ENCODE measurements at places on chromosomes 3 and 15.

DNA sequence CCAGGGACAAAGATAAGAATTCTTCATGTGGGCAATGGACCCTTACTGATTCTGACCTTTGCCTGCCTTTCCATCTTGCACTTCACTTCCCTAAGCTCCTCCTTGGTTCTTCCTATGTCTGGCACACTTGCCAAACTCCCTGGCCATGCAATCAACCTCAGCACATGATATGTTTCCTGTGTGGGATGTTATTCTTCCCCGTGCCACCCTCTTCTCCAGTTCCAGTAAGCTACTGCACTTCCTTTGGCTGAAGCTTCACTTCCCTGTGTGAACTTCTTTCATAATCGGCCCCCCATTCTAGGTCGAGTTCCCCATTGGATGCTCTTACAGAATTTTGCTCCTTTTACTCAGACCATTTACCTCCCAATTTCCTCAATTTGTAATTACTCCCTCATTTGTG is 10.7 kb upstream of the TASOR start:
- DNase-seq, result no peak

GRCh38 chr15:101168463-101168824 is 83.4 kb downstream of the CHSY1 start:
- DNase-seq, result no peak

DNA sequence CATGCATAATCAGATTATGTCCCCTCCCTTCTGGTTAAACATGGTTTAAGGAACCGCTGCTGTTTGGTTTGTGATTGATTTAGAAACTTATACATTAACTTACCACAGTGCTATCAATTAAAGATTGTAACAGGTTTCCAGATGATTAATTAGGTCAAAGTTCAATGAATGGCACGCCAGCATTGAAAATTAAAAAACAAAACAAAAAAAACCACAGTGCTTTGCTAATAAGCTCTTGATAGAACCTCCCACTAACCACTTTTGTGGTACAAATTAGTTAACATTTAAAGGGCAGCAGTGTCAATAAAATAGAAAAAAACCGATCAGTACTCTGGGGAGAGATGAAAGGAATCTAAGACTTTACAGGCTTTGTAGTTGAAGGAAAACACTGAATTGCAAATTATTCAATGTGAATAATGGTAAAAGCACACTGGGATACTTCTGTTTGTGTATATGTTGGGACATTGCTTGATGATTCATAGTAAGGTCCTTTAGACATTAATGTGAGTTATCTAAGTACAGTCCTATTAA is 7.6 kb upstream of the C3orf38 start:
- DNase-seq, result no peak

DNA sequence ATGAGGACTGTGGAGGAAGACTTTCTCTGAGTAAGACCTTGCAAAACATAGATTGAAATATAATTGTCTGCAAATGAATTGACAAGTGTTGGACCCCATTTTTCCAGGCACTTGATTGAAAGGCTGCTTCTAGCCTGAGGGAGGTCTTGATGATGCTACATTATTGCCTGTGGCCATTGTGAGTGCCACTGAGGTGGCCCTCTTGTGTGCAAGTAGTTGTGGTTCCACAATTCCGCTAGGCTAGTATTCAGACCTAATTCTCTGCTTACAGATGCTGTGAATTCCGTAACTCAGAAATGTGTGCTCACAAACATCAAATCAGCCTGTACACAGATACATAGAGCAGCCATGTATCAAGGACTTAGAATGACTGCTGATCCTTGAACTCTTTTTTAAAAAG is 34.7 kb downstream of the FNDC3B start:
- DNase-seq, result no peak

GRCh38 chr15:82871358-82871757 is 61.9 kb downstream of the WHAMM start:
- no peak for DNase-seq

- DNase-seq, result no peak
Measured at GRCh38 chr3:11173828-11174465, 19.7 kb downstream of the HRH1 start.

- no peak for DNase-seq
Measured at GRCh38 chr15:73812806-73813465, 59.8 kb upstream of the INSYN1 start.

DNA sequence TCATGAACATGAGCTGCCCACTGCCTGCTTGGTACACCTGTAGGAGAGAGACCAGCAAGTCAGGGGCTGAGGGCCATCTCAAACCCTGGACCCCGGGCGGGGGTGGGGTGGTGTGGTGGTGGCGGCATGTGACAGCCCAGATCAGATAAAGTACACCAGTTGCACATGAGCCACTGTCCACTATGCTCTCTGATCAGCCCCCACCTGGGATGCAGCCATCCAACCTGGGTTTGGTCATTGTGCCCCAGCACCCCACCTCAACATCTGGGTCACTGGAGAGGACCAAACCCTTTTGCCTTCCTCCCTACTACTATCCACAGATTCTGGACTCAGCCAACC is 3.0 kb upstream of the NCKIPSD start:
- DNase-seq, result no peak

DNA sequence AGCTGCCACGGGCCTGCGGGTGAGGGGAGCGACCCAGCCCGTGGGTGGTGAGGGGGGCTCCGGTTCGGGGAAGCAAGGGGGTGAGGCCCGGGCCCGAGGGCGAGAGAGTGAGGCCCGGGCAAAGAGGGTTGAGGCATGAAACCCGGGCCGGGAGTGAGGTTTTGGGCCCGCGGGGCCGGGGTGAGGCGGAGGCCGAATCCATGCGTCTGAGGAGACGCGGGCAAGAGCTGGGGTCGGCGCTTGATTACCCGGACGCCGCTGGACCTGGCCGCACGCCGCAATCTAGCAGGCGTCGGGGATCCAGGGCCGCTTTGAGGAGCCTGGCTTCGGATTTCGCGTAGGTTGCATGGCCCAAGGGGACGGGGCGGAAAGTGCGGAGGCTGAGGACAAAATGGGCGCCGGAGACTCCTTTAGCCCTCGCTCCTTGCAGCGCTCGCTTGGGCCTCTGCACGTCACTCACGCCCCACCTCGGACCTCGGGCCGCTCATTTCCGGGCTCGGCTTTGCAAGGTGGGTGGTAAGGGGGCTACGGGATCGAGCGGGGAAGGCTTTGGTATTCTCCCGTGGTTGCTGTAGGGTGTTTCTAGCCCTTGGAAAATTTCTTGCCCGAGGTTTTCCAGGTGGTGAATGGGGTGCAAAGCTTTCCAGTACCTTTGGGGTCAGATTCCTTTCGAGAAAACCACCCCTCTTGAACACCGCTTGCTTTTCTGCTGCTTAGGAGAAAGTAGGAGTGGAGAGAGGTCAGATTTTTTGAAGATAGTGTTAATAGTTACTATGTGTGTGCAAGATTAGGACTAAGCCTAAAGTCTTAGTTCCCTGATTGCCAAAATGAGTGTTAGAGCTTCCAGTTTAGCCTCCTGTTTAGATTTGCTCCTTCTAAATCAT is 827 bp downstream of the SLC25A36 start:
- peak; percentile 33 for DNase-seq

DNA sequence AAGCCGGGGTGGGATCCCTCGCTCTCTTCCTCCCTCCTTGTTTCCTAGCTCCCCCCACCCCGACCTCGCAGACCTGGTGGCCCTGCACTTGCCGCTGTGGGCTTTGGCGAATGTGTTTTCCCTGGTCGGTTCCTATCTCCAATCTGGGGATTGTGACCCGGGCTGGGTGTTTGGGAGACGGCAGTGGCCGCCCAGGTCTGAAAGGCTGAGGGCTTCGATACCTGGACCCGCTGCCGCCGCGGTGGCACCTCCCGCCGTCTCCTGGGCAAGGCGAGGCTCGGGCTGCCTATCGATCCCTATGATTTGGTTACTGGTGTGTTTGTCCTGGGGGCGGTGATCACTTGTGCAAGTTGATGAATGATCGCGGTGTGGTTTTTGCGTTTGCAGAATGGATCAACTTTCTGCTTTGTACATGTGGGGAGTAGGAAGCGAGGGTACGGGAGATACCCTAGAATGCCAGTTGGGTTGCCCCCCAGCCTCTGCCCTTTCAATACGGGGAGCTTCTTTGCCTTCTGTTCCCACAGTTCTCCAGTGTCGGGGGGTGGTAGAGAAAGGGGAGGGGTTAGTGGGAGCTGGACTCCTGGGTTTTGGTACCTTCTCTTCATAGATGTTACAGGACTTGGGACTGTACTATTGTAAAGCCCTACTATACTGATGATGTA is 3.0 kb downstream of the BBX start:
- no peak for DNase-seq

DNA sequence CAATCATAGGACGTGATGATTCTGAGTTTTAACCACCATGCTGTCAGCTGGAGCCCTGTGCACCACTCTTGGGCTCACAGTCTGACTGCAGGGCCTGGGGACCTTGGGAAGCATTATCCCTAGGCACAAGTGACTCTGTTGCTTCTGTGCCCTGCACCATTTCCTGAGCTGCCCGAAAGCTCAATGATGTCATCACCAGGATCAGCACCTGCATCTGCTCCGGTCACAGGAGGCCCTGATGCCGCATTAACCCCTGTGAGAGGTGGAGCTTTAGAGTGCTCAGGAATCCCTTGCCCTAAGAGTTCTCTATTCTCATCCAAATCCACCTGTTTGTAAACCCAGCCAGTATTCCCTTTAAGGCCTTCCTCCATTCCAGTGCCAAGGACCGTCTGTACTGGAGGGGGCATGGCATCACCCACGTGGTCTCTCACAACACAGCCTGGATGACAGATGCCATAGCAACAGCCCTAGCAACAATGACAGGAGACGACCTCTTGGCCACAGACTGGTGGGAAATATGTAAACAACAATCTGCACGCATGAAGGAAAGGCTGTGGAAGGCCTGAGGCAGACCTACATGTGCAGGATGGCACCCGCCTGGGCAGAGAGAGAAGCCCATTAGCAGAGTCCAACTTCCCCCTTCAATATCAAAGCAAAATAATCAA is 37.9 kb downstream of the NTRK3 start:
- no peak for DNase-seq

- no peak for DNase-seq
Measured at GRCh38 chr15:66654739-66655375, 47.2 kb upstream of the SMAD6 start.

- DNase-seq, result no peak
Measured at GRCh38 chr15:99962006-99962561, 228.8 kb upstream of the LYSMD4 start.

GRCh38 chr3:73474619-73475018 is 150.1 kb downstream of the PDZRN3 start:
- DNase-seq, result no peak

DNA sequence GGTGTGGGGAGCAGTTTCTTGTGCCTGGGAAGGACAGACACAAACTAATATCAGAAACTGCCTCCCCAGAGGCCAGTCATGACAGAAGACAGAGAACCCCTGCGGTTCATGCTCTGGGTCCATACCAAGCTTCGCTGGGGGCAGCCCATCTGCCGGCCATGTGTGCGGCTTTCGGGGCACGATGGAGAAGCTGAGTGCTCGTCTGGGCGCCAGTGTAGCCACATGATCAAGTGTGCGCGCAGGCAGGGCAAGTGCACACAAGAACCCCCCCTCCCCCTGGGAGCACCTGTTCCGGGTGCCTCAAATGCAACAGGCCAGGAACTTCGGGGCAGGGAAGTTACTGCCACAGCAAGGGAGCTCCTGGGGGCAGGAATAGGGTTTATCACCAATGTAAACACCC is 1.8 kb downstream of the ADAMTS17 start:
- DNase-seq, result no peak
